Skin of body (tissue), 3 donors: ENCODE measurements at places on chromosomes 7 and 10. TPM values are rescaled to one million over a fixed set of nuclear protein-coding genes. Genes with fewer than 3 reads are reported as not detected.

GRCh38 chr10:84966708-84967441, 638.5 kb downstream of the CCSER2 start:
- no peak for DNase-seq

GRCh38 chr7:117859246-117859812, 13.9 kb downstream of the CTTNBP2 start:
- no peak for DNase-seq

DNA sequence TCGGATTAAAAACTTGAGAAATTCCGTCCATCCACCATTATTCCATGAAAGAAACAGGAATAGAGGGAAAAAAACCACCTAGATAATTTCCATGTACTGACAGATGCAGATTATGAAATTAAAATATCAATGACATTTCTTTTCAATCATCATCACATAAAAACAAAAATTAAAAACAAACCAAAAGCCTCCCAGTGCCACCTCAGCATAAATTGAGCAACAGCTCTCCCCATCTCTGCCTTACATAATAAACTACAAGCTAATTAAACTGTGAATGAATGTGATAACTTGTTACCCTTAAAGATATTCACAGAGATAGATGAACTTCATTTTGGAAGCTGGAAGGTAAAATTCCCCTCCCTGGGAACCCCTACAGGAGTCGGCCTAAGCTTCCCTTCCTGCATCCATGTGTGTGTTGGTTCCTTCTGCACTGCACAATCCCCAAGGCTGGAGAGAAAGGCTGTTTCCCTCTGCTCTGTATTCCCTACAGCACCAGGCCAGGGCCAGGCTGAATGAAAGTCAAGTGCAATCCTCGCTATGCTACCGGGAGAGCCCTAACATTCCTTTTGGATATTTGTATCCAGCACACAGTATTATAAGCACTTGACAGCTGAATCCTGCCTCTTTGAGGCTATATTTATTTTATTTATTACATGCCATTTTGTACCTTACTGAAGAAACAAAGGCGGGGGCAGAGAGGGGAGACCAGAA, 8.1 kb downstream of the CCDC6 start:
- DNase-seq: no peak

- no peak for DNase-seq
Observed at GRCh38 chr7:158248816-158249215, 338.8 kb downstream of the PTPRN2 start.

GRCh38 chr7:32892521-32893206, 1.1 kb upstream of the KBTBD2 start:
- DNase-seq: peak; percentile 64

- no peak for DNase-seq
Observed at GRCh38 chr10:59970396-59971368, 64.3 kb upstream of the CCDC6 start.

HERPUD2 gene
- 18.5 TPM for total RNA-seq

SYT15 gene
- total RNA-seq: 0.79 TPM

CDK14 gene
- total RNA-seq: 51.6 TPM

SFRP5 gene
- 1.7 TPM for total RNA-seq

EGFR gene
- total RNA-seq: 45.7 TPM
